Stimulated activated CD4-positive, alpha-beta T cell treated with anti-CD3 and anti-CD28 coated beads, Interleukin-15, amount 100 ng/mL, for 1 hour (primary cell): ENCODE measurements at places on chromosomes 3 and 15.
A peak's percentile ranks its signal among the peaks of the same experiment; 100 is the strongest.

DNA sequence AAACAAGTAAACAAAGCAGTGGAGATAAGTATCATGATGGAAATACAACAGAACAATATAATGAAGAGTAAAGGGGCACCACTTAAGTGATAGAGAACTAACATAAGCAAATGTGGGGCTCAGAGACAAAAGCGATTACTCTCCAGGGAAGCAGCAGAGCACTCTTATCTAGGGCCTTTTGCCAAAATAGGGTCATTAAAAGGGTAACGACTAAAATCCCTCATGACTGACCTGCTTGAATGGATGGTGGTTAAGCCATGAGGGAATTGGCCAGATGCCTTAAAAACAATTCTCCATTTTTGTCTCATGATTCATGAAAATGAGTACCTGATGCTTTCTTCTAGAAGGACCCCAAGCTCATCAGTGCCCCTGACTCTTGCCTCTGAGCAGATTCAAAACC lies 3.2 kb upstream of the SLC7A14 start:
- DNase-seq = no peak

DNA sequence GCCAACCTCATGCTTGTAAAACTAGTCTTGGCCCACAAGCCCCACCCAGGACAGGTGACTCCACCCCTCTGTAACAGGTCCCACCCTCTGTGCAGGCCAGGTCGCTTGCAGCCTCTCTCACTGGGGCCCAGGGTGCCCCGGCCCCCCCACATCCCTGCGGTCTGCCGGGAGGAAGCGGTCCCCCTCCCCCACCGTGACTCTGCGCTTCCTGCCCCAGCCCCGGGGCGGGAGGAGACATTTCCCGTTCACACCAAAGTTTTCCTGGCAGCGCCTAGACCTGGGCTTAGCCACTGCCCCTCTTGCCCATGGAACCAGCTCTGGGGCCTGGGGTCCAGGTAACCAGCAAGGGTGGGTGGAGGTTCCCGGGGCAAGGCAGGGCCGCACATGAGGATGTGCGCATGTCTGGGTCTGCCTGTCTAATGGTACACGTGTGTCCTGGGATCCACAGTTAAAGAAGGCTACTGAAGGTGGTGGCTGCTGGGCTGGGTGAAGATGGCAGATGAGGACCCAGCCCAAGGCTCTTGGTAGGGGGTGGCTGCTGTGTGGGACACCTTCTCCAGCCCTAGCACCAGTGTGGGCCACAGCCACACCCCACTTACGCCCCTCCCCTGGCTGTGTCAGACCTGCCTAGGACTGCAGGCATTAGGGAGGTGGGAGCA lies 8.4 kb downstream of the NBEAL2 start:
- peak; percentile 79 for DNase-seq

DNA sequence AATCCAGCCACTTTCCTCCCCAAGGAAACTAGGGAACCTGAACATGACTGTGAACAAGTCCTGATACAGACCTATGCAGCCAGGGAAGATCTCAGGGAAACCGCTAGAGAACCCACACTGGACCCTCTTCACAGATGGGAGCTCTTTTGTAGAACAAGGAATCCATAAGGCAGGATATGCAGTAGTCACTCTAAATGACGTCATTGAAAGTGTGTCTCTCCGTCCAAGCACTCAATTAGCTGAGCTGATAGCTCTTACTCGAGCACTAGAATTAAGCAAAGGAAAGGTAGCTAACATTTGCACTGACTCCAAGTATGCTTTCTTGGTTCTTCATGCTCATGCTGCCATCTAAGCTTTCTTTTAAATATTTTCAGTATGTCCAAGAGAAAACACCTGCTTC lies 10.0 kb upstream of the SMCO1 start:
- no peak for DNase-seq

GRCh38 chr15:65176056-65176455 lies 9.1 kb downstream of the CLPX start:
- DNase-seq = no peak

DNA sequence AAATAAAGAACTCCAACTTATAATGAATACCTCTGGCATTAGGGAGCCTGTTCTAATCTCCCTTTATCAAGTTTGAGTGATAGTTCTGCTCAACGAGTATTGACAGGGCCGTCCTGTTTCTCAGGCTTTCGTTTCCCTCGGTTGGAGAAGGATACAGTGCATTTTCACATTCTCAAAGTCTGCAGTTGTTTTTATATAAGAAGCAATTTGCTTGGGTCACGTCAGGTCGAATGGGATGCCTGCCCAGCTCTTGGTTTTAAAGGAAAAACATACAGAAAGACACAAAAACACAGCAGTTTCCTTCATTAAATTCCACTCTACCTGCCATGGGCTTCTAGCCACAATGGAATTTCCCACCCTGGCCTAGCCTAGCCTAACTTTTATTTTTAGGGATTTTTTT lies 366.3 kb downstream of the TIGIT start:
- no peak for DNase-seq

DNA sequence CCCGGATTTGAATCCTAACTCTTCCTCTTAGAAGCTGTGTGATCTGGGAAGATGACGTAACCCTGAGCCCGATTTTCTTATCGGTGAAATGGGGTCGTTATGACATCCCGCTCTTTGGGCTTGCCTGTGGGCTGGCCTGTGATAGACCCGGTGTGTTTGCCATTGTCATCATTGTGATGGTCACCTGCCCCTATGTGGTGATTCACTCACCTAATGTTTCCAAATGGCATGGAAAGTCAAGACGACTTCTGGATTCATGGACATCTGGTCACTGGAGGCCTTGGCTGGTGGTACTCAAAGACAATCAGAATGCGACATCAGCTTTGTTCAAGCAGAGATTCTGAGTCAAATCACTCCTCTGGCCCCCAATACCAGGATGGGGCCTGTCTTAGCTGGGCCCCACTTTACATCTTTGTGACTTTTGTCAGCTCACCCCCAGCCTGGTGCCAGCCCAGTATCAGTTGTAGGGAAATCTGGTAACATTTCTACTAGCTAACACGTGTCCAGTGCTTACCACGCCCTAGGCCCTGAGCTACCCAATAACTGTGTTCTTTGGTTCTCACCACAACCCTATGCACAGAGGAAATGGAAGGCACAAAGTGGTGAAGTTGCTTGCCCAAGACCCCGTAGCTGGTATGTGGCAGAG lies 2.8 kb downstream of the TMEM43 start:
- DNase-seq = no peak

DNA sequence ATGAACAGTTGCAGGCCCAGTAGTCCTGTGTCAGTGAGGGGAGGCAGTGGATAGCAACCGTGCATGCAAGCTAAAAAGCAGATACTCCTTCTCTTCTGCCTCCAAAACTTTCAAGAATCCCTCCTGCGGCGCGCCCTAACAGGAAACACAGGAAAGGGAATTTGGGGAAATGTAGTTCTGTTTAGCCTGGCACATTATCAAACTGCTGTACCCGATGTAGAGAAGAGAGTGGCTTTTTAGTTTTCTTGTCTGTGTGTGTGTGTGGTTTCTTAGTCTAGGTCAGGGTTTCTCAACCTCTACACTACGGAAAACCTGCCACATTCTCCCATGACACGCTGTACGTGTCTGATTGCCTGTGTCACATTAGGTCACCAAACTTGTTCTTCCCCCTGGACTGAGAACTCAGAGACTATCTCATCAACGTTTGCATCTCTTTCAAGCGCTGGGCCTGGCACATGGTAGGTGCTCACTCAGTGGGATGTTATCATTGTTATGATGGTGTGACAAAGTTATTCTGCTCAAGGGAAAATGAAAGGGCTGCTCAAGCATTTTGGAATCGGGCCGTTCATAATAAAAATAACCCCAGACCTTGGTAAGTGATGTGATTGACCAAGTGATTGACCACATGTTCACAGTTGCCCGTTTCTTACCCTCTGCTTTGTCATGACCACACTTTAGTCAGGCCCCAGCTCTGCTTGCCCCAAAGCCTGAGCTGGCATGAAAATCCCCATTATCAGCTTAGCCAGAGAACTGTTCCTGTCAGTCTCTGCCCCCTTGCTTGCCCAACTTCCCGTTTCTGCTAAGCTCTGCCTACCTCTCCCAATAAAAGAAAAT lies 33.2 kb downstream of the TM4SF4 start:
- no peak for DNase-seq

- DNase-seq = no peak
These were observed 12.8 kb downstream of the CPB1 start for GRCh38 chr3:148840451-148840850.

- no peak for DNase-seq
These were observed 105.6 kb downstream of the MEIS2 start for GRCh38 chr15:36994790-36995189.

- DNase-seq = no peak
These were observed 77.2 kb upstream of the VGLL4 start for GRCh38 chr3:11720917-11721411.
